ENCODE measurements at places on chromosomes 5 and 9.

DNA sequence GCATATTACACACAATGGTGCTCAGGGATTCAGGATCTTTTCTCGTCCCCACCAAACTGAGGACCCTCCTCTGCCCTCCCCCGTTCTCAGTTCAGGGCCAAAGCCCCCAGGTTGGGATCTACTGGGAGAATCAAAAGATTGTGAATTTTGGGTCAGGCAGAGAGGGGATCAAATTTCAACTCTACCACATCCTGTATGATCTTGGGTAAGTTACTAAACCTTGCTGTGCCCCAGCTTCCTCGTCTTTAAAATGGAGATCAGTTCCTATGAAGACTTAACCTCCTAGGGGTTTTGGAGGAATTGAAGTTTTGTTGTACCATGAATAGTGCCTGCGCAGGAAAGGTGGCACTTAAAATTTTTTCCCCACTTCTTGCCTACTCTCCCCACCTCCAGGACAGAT is 62.4 kb downstream of the RAI14 start:
- DNase-seq = no peak

DNA sequence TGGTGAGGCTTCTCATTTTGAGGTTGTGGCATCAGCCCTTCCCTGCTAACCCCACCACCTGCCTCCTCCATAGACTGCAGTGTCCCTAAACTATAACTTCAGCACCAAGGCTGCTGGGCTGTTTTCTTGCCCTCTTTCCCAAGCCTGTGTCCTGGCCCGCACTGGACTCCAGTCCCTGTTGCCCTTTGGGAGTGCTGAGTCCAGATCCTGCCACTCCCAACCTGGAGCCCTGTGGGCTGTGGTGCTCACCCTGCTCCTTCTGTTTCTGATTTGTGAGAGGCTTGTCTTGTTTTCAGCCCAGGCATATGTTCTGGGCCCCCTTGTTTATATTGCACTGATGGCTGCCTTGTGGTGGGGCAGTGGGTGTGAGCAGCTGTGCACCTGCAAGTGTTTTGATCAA is 39.7 kb upstream of the RNU6ATAC start:
- DNase-seq = no peak

DNA sequence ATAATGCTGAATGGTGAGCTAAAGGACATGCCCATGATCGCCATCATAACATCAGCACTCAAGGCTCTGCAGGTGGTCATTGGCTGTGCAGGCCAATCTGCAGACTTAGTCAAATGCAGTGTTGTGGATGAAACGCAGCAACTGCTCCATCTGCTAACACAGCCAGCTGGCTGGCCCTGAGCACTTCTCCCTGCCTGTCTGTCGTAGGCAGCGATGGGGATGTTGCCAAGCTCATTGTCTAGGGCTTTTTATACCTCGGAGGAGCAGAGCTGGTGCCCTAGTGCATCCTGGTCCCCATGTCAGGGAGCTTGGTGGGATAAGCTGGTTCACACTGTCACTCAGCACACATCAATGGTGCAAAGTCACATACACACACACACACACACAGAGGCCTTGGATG is 189.4 kb downstream of the TENT4A start:
- DNase-seq = no peak

- no peak for DNase-seq
Measured at GRCh38 chr9:673264-673965, 168.1 kb upstream of the DMRT1 start.

DNA sequence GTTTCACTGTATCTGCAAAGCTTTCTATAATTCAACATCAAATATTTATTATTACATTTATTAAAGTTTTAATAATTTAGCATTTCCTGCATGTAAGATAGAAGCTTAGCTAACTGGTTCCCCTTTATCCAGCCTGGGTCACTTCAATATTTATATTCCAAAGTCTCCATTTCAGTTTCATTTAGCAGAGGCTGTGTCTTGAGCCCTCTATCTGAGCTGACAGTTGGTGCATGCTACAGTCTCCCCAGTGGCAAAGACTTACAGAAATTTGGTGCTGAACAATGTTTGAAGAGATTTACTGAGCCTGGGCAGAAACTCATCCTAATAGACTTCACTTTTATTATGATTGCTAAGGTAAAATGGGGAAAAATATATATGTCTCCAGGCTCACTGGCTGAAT is 279.1 kb downstream of the TRIM32 start:
- DNase-seq = no peak

DNA sequence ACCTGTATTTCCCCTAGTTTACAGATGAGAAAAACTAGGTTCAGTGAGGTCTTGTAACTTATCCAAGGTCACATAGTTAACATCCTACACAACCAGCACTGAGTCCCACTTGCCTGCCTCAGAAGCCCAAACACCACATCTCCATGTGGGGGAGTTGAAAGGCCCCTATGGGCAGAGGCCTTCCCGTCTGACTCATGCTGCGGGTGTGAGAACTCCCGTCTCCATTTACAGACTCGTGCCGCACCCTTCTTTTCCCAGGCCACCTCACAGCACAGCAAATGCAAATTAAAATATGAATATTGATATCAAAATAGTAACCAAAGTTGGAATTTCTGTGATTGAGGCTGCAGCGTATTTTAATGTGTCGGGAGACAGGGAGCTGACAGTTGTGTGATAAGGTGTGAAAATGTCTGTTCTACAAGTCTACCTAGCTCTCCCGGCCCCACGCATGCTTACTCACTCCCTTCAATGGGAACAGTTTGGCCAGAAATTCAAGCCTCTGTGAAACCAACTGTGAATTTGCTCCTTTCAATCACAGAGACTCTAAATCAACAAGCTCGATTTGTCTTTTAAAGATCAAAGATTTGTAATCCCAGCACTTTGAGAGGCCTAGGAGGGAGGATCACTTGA is 90.1 kb downstream of the CRB2 start:
- no peak for DNase-seq

All from stimulated activated CD8-positive, alpha-beta memory T cell treated with anti-CD3 and anti-CD28 coated beads, Interleukin-12 subunit alpha, Interleukin-12 subunit beta, amount 100 ng/mL, for 4 hours (primary cell).